Testis (tissue), 5 donors: ENCODE measurements at places on chromosomes 2 and 18. TPM values are rescaled to one million over a fixed set of nuclear protein-coding genes. Genes with fewer than 3 reads are reported as not detected.

GRCh38 chr2:85772019-85772745, 18.4 kb downstream of the ATOH8 start:
- H3K27me3 ChIP-seq = no peaks in the 10 kb centered on the region
- H3K36me3 ChIP-seq = no peaks in the 10 kb centered on the region
- no peak overlapping the region for H3K27ac ChIP-seq
- H3K4me3 ChIP-seq = no peak overlapping the region

RAD51AP2 gene
- total RNA-seq = 22.7 TPM

DNA sequence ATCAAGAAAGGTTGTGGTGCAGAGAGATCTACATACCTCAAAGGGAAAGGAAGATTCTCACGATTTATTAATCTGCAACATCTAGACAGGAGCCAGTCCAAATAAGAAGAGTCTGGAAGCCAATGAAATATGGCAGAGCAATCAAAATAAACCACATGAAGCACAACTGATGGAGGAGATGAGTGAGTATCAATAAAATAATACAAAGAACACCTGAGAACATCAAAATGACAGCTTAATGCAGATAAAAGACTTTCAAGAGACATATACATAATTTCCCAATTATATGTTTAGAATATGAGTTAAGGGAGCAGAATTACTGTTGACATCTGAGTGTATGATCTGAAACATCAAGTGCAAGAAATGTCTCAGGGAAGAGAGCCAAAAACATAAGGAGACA, 12.5 kb upstream of the DOK6 start:
- H3K27me3 ChIP-seq = no peaks in the 10 kb centered on the region
- no peak overlapping the region for H3K4me3 ChIP-seq
- no peak for DNase-seq
- H3K27ac ChIP-seq = no peak overlapping the region

- DNase-seq = no peak
- H3K27ac ChIP-seq = no peak overlapping the region
- no peak overlapping the region for H3K4me3 ChIP-seq
- peaks cover 4% of the 10 kb centered on the region for H3K4me1 ChIP-seq
Observed at GRCh38 chr2:240630771-240631547, 5.7 kb downstream of the GPR35 start.

GRCh38 chr2:133865141-133865540, 296.9 kb upstream of the NCKAP5 start:
- H3K4me1 ChIP-seq = no peaks in the 10 kb centered on the region
- DNase-seq = no peak
- no peak overlapping the region for H3K27ac ChIP-seq
- no peaks in the 10 kb centered on the region for H3K36me3 ChIP-seq

DNA sequence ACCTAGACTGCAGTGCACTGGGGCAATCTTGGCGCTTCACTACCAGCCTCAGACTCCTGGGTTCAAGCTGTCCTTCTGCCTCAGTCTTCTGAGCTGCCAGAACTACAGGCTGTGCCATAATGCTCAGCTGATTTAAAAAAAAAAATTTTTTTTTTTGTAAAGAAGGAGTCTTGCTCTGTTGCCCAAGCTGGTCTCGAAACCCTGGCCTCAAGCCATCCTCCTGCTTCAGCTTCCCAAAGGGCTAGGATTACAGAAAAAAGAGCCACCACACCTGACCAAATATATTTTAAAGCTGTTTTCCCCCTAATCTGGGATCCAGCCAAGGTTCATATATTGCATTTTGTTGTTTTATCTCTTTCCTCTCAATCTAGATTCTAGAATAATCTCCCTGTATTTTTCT, 82.2 kb downstream of the RAB31 start:
- H3K36me3 ChIP-seq = no peaks in the 10 kb centered on the region
- H3K27ac ChIP-seq = no peak overlapping the region
- no peaks in the 10 kb centered on the region for H3K4me1 ChIP-seq
- H3K27me3 ChIP-seq = no peaks in the 10 kb centered on the region
- no peak for DNase-seq

KCNE4 gene
- total RNA-seq = 2.3 TPM

KLHL30 gene
- 0.16 TPM for total RNA-seq

SERPINB11 gene
- 2.0 TPM for total RNA-seq

DNA sequence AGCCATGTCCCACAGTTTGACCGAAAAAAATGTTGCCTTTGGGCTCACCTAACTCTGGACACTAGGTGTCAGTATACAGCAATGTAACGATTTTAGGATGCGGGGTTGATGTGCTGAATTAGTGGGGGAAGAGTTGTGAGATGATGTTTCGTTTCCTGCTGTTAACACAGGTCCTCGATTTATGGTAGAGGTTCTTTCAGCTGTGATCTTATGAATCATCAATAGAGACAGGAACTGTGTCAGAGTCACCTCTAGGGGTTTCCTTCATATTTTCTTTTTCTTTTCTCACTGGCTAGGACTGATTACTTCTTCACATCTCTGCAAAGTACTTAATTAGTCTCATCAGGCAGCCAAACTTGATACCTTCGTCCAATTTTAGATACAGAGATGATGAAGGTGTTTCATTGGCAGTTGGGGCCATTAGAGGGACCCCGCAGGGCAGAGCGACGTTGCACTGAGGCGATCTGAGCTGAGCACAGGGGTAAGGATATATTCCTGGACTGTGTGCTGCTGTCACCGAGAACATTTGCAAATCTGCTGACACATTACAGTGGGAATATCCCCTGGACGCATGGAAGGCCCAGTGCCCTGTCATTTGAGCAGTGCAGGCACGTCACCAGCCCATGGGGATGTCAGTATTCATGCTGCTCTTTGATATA, 10.2 kb upstream of the MMADHC start:
- H3K27ac ChIP-seq = no peak overlapping the region
- H3K4me3 ChIP-seq = no peak overlapping the region
- no peaks in the 10 kb centered on the region for H3K36me3 ChIP-seq
- DNase-seq = peak; percentile 43
- no peaks in the 10 kb centered on the region for H3K4me1 ChIP-seq
- no peaks in the 10 kb centered on the region for H3K27me3 ChIP-seq

DNA sequence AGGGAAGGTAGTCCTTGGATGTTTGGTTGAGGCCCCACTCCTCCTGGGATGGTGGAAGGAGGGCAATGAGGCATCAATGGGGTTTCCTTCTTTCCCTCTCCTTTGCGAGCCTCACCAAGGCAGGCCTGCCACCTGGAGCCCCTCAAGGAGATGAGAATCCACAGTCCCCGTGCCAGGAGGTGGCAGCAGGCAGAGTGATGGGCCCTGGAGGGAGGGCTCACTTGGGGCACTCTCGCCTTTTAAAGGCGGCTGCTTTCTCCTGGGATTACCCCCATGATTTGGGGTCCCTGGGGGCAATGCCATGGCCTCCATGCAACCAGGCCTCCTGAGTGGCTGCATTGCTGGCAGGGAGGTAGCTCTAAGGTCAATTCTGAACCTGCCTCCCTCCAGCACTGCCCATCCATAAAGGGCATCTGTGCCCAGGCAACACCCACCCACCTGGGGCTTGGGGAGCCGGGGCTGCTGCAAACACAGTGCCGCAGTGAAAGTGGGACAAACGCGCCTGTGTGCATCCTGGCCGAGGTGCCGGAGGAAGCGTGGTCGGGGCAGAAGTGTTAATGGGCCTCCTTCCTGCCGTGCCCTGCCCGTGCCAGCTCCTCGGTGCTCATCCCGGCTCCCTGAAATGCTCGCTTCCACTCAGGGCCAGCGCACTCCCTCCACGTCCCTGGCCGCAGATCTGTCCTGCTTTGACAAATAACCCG, 55.9 kb downstream of the ZFP36L2 start:
- DNase-seq = no peak
- H3K36me3 ChIP-seq = no peaks in the 10 kb centered on the region
- no peak overlapping the region for H3K27ac ChIP-seq
- H3K4me3 ChIP-seq = no peak overlapping the region
- H3K27me3 ChIP-seq = no peaks in the 10 kb centered on the region

- H3K36me3 ChIP-seq = no peaks in the 10 kb centered on the region
- H3K27me3 ChIP-seq = no peaks in the 10 kb centered on the region
- H3K4me1 ChIP-seq = peaks cover 7% of the 10 kb centered on the region
- no peak overlapping the region for H3K27ac ChIP-seq
Observed at GRCh38 chr2:206824993-206825392, 59.6 kb downstream of the FASTKD2 start.

DNA sequence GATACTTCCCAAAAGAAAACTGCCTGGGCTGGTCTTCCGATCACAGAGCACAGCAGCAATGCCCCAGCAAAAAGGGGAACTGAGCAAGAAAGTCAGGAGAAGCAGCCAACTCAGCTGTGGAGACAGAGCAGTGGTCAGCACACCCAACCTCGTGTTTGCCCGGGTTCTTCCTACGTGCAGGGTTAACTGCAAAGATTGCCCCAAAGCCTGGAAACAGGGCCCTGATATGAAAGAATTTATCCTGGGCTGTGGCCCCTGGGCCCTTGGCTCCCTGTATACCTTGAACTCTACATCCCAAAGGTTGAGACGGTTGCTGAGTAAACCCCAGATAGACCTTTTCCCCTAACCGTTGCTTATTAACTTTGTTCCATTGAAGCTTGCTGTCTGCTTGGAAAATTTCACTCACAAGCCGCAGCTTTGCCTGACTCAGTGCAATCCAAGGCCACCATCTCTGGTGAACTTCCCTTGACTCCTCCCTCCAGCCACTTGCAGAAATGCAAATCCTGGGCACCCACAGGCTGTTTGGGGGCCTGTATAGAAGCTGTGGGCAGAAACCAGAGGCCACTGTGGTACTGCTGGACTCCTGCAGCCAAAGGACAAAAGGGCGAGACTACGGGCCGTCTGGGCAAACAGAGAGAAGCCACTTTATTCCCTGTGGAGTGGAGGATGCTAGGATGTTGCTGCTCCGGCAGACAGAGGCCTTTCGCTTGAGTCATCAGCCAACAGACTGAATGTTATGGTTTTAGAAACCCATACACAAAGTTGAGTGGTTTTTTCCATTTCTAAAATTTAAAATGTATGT, 18.2 kb downstream of the NRP2 start:
- H3K4me1 ChIP-seq = peaks cover 31% of the 10 kb centered on the region
- H3K27ac ChIP-seq = no peak overlapping the region
- H3K27me3 ChIP-seq = no peaks in the 10 kb centered on the region
- no peaks in the 10 kb centered on the region for H3K36me3 ChIP-seq
- H3K4me3 ChIP-seq = no peak overlapping the region
- peak; percentile 30 for DNase-seq

GRCh38 chr2:70143314-70144150, 47.3 kb downstream of the C2orf42 start:
- no peaks in the 10 kb centered on the region for H3K36me3 ChIP-seq
- peak overlapping the region; percentile 60 for H3K4me3 ChIP-seq
- peak; percentile 88 for DNase-seq
- no peaks in the 10 kb centered on the region for H3K27me3 ChIP-seq
- peaks cover 17% of the 10 kb centered on the region for H3K4me1 ChIP-seq

- no peak overlapping the region for H3K27ac ChIP-seq
- no peaks in the 10 kb centered on the region for H3K27me3 ChIP-seq
- DNase-seq = no peak
- no peak overlapping the region for H3K4me3 ChIP-seq
- H3K4me1 ChIP-seq = no peaks in the 10 kb centered on the region
Observed at GRCh38 chr2:137302957-137303356, 537.6 kb downstream of the THSD7B start.

DNA sequence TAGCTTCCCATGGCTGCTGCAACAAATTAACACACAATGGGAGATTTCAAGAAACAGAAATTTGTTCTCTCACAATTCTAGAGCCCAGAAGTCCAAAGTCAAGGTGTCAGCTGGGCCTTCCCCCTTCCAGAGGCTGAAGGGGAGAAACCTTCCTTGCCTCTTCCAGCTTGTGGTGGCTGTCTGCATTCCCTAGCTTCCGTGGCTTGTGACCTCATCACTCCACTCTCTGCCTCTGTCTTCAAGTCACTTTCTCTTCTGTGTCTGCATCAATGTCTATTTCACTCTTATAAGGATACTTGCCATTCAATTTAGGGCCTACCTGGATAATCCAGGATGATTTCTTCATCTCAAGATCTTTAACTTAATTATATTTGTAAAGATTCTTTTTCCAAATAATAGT, 16.8 kb upstream of the SRBD1 start:
- H3K4me3 ChIP-seq = no peak overlapping the region
- no peak overlapping the region for H3K27ac ChIP-seq
- H3K4me1 ChIP-seq = no peaks in the 10 kb centered on the region
- no peak for DNase-seq
- H3K27me3 ChIP-seq = no peaks in the 10 kb centered on the region

DNA sequence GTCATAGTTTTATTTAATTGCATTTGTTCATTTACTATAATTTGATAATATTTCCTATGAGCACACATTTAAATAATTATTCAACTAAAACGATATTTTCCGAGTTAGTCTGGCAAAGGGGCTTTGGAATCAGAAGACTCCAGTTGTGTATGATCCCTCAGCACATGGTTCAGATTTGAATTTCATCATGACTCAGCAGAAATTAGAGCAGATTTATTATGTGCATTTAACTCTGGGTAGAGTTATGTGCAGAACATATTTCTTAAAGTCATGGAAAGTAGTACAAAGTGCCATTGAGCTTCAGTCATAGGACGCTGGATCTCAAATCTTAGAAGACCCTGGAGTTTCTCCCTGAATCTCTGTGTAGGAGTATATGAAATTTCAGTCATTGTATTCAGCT, 106.7 kb downstream of the ADCYAP1 start:
- H3K4me1 ChIP-seq = peaks cover 6% of the 10 kb centered on the region
- H3K36me3 ChIP-seq = no peaks in the 10 kb centered on the region
- H3K27me3 ChIP-seq = no peaks in the 10 kb centered on the region
- no peak for DNase-seq
- H3K4me3 ChIP-seq = no peak overlapping the region
- no peak overlapping the region for H3K27ac ChIP-seq

GRCh38 chr2:96811917-96812316, 4.2 kb upstream of the CNNM3 start:
- peaks cover 6% of the 10 kb centered on the region for H3K4me1 ChIP-seq
- no peak overlapping the region for H3K27ac ChIP-seq
- no peaks in the 10 kb centered on the region for H3K27me3 ChIP-seq
- no peak overlapping the region for H3K4me3 ChIP-seq

DNA sequence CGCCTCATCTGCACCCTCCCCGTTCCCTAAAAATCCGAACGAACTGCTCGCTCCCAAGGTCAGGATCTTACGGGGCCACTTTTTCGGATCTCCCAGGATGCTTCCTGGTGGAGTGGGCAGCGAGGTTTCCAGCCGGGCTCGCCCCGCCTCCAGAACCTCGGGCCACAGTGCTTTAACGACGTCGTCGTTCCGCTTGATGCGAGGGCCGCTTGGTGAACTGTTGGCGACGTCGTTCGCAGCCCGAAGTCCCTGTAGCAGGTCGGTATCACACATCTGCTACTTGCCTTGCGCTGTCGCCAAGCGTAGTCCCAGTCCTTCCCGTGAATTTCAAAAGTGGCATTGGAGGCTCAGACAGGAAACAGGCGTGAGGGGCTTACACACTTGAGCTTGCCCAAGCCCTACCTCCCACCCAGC, 15.3 kb downstream of the EVX2 start:
- H3K27ac ChIP-seq = no peak overlapping the region
- H3K27me3 ChIP-seq = no peaks in the 10 kb centered on the region

DNA sequence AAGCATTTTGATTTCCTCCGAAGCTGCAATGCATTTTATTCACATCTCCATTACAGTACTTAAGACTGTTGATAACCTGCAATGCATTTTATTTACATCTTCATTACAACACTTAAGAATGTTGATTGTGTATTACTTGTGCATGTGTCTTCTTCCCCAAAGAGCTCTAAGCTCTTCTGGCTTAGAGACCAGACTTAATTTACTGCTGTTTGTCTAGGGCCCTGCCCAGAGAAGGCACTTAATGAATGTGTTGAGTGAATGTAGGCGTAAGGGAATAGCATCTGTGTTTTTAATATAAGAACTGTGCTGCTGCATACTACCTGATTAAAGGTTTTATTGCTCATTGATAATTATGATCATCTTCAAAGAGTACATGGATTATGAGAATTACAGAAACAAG, 295.6 kb downstream of the ZNF385B start:
- no peak overlapping the region for H3K27ac ChIP-seq
- no peak for DNase-seq
- no peaks in the 10 kb centered on the region for H3K4me1 ChIP-seq
- no peaks in the 10 kb centered on the region for H3K27me3 ChIP-seq
- no peak overlapping the region for H3K4me3 ChIP-seq

PARD3B gene
- 36.8 TPM for total RNA-seq
